Stimulated activated CD4-positive, alpha-beta T cell treated with anti-CD3 and anti-CD28 coated beads, Interleukin-1b, Interleukin-23, amount 100 ng/mL, for 1 hour (primary cell): ENCODE measurements at places on chromosomes 7 and 10.

GRCh38 chr10:86657396-86658011 is 3.2 kb downstream of the OPN4 start:
- DNase-seq = no peak

- DNase-seq = no peak
These were observed 217.1 kb downstream of the PRPF18 start for GRCh38 chr10:13803566-13804554.

- no peak for DNase-seq
These were observed 110.7 kb downstream of the C1GALT1 start for GRCh38 chr7:7293092-7293491.

- DNase-seq = no peak
These were observed 15.1 kb upstream of the TTYH3 start for GRCh38 chr7:2616387-2617324.

DNA sequence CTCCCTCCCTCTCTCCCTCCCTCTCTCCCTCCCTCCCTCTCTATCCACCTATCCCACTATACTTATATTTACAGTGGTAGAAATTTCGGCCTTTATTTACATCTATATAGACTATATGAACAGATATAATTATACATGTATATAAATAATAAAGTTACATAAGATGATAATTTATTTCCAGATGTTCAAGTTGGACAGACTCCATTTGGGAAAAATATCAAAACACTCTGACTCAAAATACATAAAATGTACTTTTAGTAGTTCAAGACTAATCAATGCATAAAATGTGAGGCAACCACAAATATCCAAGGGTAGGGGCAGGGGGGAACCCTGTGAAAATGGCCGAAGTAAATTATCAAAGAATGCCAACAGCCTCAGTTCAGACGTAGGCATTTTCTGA is 203.0 kb downstream of the FANK1 start:
- DNase-seq = no peak

GRCh38 chr10:6052247-6053221 is 9.6 kb downstream of the IL2RA start:
- DNase-seq = no peak

- no peak for DNase-seq
These were observed 59.3 kb downstream of the CDCA7L start for GRCh38 chr7:21886396-21886795.

GRCh38 chr10:43862756-43863155 is 214.1 kb upstream of the ZNF32 start:
- DNase-seq = no peak

DNA sequence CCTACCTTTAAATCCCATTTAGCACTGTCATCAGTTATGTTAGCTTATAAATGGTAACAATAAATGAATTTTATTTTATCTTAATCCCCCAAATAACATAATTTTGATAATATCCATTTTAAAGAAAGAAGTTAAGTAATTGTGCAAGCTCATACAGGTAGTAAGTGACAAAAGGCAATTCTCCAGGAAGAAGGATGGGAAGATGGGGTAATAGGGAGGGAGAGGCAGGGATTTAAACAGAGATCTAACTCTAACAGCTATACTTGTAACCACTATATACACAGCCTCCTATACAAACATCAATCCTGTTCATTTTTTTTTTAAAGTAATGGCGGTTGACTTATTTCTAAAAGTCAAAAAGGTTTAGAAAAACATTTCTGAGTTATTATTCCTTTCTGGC is 119.4 kb downstream of the SGMS1 start:
- no peak for DNase-seq
